NCI-H2081 (cell line): ENCODE measurements at places on chromosomes 6 and 20.

GRCh38 chr20:23403751-23404150, 17.5 kb downstream of the NAPB start:
- no peak for DNase-seq

GRCh38 chr6:163287626-163288025, 126.9 kb upstream of the QKI start:
- no peak for DNase-seq

- no peak for DNase-seq
Observed at GRCh38 chr6:5468586-5468985, 207.3 kb downstream of the FARS2 start.

DNA sequence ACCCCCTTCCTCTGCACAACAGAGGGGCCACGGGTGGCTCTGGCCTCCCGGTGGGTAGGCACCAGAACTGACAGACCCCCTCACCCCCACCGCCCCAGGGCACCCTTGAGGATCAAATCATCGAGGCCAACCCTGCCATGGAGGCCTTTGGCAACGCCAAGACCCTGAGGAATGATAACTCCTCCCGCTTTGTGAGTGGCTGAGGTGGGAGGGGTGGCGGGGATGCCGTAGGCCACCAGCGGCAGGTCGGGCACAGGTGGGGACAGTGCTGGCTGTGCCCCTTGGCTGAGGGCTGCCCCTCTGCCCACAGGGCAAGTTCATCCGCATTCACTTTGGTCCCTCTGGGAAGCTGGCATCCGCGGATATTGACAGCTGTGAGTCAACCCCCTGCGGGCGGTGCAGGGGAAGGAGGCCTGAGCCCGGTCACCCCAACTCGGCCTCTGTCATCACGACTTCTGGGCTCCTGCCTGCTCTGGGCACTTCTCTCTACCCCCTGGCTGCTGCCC, 29.1 kb downstream of the MYH7B start:
- no peak for DNase-seq
